ENCODE measurements at places on chromosomes 3 and 15.
A peak's percentile ranks its signal among the peaks of the same experiment; 100 is the strongest.

DNA sequence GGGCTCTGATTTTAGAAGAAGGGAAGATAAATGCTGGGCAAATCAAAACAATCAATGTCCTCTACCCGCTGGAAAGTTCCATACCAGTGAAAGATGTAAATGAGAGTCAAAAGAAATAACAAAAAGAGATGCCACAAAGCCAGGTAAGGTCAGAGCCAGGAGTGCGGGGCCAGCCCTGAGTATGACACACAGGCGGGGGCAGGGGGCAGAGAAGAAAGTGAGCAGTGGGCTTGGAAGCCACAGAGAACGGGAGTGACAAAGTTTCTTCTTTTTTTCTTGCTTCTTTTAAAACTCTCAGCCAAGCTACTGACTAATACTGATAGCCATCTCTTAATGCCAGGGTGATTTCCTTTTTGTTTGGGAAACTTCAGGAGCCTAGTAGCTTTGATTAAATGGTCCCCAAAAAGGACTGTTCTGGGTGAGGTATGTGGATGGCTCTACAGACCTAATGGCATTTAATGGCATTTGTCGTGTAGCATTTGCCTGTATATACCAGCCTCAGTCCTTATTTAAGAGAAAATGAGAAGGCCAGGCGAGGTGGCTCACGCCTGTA, 23.1 kb upstream of the TSEN2 start:
- no peak for DNase-seq

GRCh38 chr3:182117131-182117530, 405.4 kb downstream of the SOX2 start:
- no peak for DNase-seq

DNA sequence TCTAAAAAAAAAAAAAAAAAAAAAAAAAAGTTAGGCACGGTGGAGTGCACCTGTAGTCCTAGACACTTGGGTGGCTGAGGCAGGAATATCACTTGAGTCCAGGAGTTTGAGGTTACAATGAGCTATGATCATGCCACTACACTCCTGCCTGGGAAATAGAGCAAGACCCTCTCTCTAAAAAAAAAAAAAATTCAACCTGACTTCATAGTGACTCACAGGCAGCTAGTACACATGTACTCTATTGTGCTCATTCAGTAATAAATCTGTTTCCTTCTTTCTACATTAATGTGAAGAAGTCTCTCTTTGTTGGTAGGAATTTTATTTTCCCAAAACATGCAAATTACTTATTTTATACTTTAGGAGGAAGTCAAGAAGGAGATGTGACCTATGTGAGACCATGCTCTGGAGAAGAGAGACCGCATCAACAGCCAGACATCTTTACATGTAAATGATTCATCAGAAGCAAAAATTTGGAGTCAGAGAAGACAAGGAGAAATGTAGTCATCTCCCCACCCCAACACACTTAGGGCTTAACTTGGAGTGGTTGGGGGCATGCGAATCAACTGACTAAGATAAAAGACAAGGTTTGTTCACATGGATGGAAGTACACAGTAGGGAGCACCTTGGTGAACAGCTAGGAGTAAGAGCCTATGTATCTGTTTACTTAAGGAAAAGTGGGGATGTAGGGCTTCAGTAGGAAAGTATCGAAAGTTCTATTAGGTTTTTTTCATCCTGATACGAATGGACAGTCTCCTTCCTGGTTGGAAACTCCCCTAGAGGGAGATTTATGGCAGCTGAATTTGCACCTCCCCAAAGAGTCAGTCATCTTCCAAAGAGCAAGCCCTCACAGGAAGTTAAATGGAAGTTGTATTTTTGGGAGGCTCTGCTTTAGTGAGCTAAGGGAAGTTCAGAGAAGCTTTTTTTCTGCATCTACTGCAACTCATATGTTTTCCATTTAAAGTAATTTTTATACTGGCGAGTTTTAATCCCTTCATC, 23.0 kb upstream of the NMD3 start:
- no peak for DNase-seq

- no peak for DNase-seq
These were observed 525.0 kb downstream of the GABRG3 start for GRCh38 chr15:27495963-27496459.

DNA sequence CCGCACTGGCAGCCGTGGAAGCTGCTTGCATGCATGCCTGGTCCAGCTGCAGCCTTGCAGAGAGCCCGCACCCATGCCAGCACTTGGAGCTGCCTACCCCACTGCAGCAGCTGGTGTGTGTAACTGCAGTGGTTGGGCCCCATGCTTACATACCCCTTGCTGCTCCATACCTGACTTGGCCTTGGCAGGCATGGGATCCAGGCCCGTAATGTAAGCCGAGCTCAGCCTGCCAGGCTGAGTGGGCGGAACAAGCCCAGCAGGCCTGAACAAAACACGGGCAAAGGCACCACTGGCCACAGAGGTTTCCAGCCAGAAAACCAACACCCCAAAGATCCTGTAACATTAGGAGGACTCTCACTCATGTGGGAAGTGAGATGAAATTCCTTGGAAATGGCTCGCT, 48.3 kb downstream of the SLC6A20 start:
- no peak for DNase-seq

DNA sequence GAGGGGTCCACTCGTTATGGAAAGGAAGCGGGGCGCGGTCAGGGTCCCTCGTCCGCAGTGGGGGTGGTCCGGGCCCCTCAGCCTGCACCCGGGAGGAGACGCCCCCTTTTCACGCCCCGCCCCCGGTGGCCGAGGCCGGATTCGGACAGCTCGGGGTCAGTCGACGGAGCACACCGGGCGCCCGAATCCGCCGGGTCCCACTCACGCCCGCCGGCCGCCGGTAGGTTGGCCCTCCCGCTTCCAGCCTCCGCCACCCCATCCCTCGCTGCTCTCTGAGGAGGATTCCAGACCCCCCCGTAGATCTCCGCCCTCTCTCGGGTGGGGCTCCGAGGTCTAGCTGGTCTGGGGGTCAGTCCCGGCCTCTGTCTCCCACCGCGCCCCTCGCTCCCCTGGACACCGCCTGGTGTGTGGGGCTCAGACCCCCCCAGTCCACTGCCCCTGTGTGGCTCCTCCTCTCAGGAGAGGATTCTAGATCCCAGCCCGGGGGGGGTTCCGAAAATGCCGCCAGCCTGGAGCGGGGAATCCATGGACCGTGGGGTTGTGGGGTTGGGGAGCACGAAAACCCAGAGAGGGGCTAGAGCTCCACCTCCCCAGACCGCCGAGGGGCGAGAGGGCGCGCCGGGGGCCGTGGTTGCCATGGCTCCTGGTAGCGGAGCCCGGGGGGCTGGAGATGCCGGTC, 725 bp downstream of the CHL1 start:
- DNase-seq: peak; percentile 79

- DNase-seq: no peak
These were observed 873.0 kb downstream of the ROBO1 start for GRCh38 chr3:78894787-78895186.

GRCh38 chr3:170977949-170978745, 48.4 kb downstream of the SLC2A2 start:
- no peak for DNase-seq

DNA sequence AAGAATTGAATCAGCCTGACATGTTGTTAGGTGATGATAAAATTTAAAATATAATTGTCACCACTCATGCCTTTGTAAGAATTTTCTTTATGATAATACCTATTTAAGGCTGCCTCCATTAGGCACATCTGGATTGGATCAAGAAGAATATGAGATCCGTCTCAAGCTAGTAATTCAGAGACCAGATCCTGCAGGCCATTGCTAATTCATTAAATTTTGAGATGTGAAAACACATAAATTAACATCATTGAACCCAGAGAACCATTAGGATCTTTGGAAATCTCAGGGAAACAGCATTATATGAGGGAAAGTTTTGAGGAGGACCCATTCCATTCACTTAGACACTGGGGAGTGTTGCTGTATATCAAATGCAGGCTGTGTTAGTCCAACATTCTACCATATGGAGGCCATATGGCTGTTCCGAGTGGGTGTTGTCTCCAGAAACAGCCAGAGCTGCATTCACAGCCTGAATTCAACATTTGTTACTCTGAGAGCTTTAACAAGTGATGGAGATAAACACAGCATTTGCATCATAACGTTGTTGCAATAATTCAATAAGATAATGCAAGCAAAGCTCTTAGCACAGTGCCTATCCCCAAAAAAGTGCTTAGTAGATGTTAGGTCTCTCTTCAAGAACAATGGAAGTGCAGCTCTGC, 67.4 kb downstream of the DTWD1 start:
- no peak for DNase-seq

- no peak for DNase-seq
These were observed 284.8 kb upstream of the CFAP20DC start for GRCh38 chr3:59334585-59334984.
